Activated CD4-positive, CD25-positive, alpha-beta regulatory T cell treated with anti-CD3 and anti-CD28 coated beads, Interleukin-2, amount 50 U/mL, for 72 hours (primary cell): ENCODE measurements at places on chromosomes 6 and 20.

DNA sequence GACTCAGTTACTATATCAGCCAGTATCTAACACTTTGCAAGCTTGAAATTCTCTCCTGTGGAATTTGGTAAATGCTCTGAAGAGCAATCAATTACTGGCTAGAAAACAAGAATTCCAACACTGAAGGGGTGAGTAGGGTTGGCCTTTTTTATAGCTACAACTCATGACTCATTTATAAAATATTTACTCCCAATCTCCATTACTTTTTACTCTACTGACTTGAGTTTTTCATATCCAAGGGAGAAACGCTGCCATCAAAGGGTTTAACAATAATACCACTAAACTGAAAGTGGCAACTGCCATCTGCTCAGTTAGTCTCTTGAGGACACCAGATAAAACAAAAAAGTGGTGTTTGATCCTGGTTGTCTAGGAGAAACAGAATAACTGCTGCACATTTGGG, 203.1 kb downstream of the UBE3D start:
- no peak for DNase-seq

GRCh38 chr20:57412347-57413029, 21.3 kb downstream of the RBM38 start:
- DNase-seq: no peak

- DNase-seq: no peak
Measured at GRCh38 chr20:1918491-1919165, 23.4 kb downstream of the SIRPA start.

- DNase-seq: no peak
Measured at GRCh38 chr6:47321577-47321976, 11.9 kb upstream of the TNFRSF21 start.

DNA sequence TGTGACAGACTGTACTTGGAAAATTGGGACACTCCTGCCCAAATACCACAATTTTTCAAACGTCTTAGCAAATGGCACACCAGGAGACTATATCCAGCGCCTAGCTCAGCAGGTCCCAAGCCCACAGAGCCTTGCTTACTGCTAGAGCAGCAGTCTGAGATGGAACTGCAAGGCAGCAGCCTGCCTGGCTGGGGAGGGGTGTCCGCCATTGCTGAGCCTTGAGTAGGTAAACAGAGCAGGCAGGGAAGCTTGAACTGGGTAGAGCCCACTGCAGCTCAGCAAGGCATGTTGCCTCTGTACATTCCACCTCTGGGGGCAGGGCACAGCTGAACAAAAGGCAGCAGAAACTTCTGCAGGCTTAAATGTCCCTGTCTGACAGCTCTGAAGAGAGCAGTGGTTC, 1003.3 kb upstream of the MAP3K7 start:
- DNase-seq: no peak

GRCh38 chr6:137092018-137092417, 47.3 kb upstream of the IL20RA start:
- DNase-seq: no peak

- DNase-seq: no peak
Measured at GRCh38 chr6:140677781-140678528, 1303.5 kb upstream of the CITED2 start.

DNA sequence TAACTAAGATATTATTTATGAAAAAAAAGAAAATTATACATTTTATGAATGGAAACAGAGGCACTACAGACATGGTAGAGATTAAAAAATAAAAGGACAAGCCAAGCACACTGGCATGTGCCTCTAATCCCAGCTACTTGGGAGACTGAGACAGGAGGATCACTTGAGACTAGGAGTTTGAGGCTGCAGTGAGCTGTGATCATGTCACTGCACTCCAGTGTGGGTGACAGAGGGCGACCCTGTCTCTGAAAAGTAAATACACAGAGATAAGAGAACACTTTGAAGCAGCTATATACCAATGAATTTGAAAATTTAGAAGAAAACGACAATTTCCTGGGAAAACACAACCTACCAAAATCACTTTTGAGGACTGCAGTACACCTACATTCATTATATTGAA, 47.4 kb upstream of the TFAP2C start:
- no peak for DNase-seq
